T-helper 1 cell (primary cell): ENCODE measurements at places on chromosomes 3 and 15.

DNA sequence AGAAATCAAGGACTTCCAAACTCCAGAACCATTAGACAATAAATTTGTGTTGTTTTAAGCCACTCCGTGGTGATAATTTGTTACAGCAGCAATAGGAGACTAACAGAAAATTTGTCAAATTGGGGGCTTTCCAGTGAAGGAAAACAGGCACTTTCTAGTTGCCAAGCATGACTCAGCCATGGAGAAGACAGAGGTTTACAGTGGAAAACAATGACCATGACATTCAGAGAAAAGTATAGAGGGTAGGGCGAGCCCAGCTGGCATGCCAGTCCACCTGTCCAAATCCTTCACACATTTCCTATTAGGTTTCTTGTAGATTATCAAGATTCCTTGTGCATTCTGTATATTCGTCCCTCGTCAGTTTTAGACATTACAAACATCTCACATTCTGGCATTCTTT, 24.9 kb downstream of the SLCO2A1 start:
- no peak for DNase-seq

- no peak for DNase-seq
These were observed 253.7 kb upstream of the THBS1 start for GRCh38 chr15:39327005-39327730.

- no peak for DNase-seq
These were observed 1.7 kb upstream of the SNRPA1 start for GRCh38 chr15:101296418-101297405.

DNA sequence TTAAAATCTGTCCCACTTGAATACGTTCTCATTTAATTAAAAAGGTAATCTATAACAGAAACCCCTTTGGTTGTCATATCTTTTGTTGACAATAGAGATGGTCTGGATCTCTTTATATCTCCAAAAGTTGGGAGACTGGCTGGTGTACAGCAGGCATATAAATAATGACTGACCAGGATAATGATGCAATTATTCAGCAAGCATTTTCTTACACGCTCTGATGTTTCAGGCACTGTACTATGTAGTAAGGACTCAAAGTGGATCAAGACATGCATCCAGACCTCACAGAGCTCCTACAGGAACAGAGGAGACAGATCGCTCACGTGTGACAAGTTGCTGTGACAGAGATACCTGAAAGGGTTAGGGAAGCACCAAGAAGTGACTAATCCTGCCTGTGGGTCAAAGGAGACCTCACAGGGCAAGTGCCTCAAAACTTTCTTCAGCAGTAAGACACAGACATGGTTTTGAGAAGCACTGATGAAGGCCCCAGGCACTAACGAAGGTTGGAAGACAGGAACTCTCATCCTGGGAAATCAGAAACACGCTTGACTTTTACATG, 25.7 kb downstream of the VPS39 start:
- no peak for DNase-seq
